ENCODE measurements at places on chromosomes 6 and 20.

- DNase-seq, result no peak
Measured at GRCh38 chr6:37987018-37987417, 167.5 kb downstream of the ZFAND3 start.

GRCh38 chr20:588476-588875 lies 21.6 kb downstream of the TCF15 start:
- no peak for DNase-seq

- no peak for DNase-seq
Measured at GRCh38 chr20:55194947-55195346, 719.6 kb downstream of the DOK5 start.

- no peak for DNase-seq
Measured at GRCh38 chr6:7341989-7342742, 29.2 kb upstream of the SSR1 start.

GRCh38 chr6:70860920-70861319 lies 95.9 kb downstream of the B3GAT2 start:
- no peak for DNase-seq

GRCh38 chr20:4605166-4605565 lies 116.5 kb upstream of the PRND start:
- no peak for DNase-seq

DNA sequence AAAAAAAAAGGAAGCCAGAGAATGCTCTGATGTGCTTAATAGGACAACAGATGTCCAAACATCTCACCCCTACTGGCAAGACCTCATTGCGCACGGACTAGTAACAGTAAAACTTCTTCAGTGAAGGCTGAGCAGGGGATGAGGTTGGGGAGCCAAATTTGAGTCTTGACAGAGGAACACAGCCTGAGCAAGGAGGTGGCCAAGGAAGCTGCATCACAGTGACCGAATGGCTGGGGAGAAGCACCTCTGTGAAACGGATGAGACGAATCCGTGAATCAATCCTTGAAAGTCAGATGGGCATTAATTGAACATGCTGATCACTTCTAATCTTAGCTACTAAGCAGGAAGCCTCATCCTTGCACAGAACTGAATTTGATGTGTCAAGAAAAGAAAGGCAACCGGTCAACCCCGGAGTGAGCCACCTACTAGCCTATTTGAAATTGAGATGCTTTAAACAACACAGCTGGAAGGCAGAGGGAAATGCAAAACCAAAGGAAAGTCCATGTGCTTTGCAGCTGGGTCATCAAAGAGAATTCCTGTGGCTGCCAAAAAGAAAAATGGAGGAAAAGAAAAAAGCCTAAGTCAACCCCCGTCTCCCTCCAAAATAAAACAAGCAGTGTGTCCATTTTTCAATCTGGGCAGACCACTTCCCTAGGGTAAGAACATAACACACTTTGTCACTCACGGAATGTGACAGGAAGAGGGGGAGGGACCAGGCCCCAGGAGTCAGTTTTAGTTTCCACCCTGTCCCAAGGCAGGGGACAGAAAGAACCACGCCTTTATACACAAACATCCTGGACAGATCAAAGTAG lies 29.5 kb downstream of the PXDC1 start:
- DNase-seq, result no peak

DNA sequence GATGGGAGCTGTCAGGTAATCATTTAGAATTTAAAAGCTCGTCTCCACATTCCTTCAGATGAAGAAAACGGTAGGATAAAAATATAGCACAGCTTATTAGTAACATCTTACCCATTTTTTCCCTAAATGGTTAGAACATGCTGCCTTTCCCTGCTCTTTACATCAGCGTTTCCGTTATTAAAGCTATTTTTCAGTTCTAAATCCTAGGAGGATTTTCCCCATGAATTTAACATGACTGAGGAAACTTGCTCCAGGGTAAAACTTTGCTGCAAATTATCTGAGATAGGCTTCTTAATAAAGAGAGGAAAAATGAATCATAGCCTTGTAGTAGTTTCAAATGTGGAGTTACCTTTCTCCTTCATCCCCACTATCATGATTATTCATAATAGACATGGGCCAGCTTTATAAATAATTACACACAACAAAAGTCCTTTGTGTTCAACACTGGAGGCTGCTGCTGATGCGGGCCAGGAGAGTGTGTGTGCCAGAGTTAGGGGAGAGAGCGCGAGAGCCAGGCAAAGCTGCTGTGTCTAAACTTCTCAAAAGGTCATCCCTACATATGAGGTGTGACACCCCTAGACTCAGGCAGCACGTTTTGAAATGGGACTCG lies 24.4 kb downstream of the MYLIP start:
- no peak for DNase-seq

DNA sequence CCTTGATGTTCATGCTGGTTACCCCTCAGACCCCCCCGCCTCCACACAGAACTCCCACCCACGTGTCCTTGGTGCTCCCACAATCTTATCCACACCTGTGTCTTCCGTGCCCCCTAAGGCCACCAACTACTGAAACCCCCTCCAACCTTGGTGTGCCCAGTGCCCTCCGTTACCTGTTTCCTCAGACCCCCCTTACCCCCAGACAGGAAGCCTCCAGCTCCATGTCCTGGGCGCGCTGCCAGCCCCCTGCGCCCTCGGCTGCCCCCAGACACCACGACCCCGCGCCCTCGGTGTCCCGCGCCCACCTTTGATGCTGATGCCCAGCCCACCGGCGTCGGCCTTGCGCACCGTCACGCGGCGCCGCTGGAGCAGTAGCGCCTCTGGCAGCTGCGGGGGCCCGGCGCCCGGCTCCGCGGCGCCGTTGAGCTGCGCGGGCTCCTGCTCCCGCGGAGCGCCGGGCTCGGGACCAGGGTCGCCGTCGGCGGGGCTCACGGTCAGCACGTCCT lies 504 bp downstream of the SNTA1 start:
- DNase-seq, result peak; percentile 38

GRCh38 chr6:105985816-105986632 lies 100.1 kb upstream of the PRDM1 start:
- DNase-seq, result no peak

DNA sequence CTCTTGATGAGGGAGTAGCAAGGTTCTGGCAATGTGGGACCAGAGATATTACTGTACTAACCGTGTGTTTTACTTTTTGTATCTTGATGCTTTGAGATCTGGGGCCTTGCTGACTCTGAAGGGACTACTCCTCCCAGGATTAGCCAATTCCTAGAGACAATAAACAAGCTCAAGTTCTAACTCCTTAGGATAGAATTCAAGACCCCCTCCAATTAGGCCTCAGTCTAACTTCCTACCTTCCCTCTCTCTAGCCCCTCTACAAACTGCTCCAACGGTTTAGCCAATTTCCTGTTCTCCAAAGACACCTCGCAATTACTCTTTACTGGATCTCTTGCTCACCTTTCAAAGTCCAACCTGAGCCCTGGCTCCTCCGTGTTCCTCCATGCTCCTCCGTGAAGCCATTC lies 158.7 kb upstream of the JARID2 start:
- DNase-seq, result no peak

- DNase-seq, result no peak
Measured at GRCh38 chr6:23267651-23268050, 698.3 kb downstream of the HDGFL1 start.

DNA sequence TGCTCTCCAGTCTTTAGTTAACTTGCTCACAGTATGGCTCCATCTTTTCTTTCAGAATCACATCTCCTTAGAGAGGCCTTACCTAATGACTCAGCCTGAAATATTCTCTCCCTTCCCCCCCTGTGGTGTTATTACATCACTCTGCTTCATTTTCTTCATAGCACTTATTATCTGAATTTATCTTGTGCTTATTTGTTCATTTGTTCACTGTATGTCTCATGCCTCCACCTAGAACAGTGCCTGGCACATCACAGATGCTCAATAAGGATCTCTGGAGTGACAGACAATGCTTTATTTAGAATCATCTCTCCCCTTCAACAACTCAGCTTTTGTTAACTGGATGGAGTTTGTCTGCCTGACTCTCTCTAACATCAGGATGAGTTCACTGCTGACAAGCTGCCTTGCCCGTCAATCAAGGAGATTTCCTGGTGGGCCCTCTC lies 96.6 kb upstream of the MAN1A1 start:
- no peak for DNase-seq

DNA sequence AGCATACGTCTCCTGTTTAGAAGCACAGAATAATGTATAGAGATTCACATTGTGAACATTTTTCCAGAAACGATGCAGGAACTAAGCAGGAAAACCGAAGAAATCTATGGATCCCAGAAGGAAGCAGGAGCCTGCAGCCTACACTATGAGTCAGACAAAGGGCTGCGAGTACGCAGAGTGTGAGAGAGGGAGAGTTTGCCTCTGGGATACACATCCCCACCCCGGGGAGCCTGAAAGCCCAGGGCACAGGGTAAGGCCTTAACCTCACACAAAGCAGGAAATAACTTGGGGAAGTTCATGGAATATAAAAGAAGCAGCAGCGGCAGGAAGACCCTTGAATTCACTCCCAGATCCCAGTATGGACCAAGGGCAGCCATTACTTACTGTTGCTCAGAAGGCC lies 842.1 kb upstream of the MANEA start:
- no peak for DNase-seq

DNA sequence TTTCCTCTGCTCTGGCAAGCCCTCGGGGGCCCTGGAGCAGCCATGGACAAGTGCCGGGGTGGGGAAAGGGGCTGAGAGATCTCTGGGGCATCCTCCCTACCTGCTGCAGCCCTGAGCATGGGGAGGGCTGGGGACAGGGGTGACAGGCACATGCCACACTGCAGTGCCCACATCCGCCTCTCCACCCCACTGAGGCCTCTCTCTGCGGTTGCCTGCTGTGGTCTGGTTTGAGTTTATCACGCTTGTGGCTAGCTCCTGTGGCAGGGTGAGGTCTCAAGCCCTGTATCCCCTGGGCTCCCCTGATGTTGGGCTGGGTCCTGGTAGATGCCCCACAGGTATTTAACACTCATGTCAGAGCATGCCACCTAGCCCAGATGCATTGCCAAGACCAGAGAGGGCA lies 52.9 kb upstream of the MLN start:
- no peak for DNase-seq

DNA sequence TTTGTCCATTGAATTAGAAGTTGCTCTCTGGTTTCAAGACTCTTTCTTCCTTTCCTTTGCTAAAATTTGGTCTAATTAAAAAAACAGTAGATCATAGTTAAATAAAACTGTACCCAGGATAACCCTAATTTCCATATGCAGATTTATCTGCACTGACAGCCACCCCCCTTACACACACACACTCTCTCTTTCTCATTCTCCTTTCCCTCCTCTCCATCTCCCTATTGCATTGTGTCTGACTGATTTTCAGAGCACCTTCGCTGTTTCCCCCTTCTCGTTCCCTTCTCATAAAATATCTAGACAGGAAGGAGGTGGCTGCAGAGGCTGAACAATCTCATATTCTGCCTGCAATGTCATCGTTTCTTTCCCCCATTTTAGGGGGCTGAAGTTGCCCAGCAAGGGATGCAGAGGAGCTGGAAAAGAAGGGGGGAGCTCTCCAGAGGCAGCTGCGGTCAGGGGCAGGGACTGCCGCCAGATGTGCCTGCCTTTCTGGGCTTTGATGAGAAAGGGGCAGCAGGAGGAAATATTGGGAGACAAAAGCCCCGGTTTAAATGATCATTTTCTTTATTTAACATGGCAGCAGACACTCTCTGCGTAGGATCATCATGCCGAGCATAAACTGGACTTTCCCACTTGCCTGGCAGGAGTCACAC lies 22.5 kb upstream of the MMS22L start:
- no peak for DNase-seq

GRCh38 chr6:36957773-36958271 lies 3.3 kb downstream of the PI16 start:
- no peak for DNase-seq

- DNase-seq, result no peak
Measured at GRCh38 chr20:38806855-38807655, 1.6 kb downstream of the PPP1R16B start.

- DNase-seq, result no peak
Measured at GRCh38 chr20:21391185-21391971, 5.9 kb downstream of the NKX2-4 start.

DNA sequence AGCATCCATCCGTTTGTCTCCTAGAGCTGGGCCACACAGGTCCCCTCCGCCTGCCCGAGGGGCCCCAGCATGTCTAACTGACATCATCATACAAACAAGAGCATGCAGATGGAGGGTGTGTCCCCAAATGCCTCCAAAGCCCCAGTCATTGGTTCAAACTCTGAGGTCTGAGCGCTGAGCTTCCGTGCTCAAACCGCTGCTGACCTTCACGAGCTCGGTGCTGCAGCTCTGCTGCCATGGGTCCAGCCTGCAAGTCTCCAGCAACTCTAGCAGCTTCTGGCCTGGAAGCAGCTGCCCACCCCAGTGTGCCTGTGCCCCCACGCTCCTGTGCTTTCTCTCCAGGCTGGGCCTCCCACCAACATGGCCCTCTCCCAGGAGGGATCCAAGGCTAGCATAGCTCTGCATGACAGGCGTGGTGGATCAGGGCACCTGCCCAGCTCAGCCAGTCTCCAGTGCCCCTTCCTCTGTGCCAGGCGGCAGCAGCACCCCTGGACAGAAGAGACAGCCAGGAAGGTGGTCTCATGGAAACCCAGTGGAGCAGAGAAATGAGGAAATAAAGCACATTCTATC lies 131.6 kb upstream of the PMEPA1 start:
- no peak for DNase-seq

GRCh38 chr20:51139891-51140290 lies 117.0 kb upstream of the KCNG1 start:
- DNase-seq, result no peak

DNA sequence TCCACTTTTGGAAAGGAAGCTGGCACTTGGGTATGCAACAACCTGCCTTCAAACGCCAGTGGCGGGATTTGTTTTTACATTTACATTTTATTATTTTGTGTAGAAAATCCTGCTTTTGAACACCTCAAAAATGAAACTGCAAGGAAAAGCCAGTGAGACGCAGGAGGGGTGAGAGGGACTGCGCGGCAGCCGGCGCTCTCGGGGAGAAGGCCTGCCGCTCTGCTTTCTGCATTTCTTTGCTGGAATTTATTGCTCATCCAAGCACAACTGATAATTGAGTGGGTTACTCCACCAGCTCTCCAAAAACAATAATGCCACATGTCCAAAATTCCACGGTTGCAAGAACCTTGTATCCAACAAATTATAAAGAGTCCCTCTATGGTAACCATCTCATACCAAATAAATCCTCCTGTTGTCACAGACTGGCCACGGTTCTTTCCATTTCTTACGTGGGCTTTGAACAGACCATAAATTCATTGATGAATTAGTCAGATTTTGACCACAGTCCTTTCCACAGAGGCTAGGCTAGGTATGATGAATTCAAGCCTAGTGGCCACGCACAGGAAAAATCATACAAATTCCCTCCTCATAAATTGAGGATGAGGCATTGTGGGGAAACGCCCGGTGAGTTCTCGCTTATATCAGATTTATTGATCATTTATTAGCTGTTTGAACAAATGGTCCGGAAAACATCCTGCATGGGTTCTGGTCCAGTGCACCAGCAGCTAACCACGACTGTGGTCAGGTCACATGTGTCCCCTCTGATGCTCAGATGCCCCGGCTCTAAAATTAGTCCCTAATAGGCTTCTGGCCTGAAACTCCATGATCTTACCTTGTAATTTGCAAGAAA lies 31.6 kb upstream of the FOXC1 start:
- no peak for DNase-seq

- no peak for DNase-seq
Measured at GRCh38 chr6:25942561-25943147, 12.2 kb upstream of the SLC17A2 start.
